Endodermal cell (in vitro differentiated cells): ENCODE measurements at places on chromosomes 13 and 19. TPM values are rescaled to one million over a fixed set of nuclear protein-coding genes. Genes with fewer than 3 reads are reported as not detected.
A peak's percentile ranks its signal among the peaks of the same experiment; 100 is the strongest.

DNA sequence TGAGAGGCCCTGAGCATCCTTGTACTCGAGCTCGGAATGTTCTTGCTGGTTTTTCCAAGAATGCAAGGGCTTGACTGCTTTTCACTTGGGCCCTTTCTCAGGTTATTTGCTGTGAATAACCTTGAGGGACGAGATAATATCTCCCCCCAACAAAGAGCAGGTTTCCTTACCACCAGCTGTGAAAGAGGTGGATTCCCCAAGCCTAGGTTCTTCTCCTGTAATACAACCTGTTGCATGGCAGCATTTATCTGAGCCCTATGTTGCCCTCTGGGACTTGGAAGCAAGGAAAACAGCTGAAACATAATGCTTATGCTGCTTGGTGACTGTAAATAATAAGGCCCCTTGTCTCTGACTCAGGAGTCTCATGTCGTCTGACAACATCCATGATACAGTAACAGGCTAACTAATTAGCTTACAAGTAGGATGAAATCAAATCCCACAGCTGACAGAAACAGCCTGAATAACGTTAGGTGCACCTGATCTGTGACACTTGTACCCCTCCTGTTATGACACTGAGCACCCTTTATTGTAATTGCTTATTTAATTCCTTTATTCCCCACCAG is 43.6 kb upstream of the RCBTB2 start:
- DNase-seq = no peak

DNA sequence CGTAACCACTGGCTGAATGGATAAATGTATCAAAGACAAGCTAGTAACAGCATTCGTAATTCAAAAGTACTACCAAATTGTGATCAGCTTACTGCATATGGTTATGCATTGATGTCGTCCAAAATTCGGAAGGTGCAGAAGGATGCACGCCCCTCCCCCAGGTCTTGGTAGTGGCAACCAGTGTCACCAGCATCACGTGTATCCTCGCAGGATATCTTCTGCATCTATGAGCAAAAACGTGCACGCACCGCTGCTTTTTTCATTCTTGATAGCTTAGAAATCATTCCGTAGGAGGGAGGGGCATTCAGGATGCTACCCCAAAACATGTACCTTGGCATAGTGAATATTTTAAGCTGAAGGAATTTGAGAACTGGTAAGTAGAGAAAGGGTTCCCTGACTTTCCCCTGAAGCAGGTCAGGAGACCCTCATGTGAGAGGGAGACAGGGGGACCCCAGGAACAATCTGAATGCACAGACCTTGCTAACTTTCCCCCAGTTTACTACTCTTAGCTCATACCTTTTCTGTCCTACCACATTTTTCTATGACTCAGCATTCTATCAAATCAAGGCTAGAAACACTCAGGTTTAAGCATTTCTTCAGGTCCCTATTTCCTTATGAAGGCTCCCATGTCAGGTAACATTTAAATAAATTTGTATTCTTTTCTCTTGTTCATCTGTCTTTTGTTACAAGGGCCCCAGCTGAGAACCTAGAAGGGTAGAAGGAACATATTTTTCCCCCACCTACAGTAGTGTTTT is 61.2 kb upstream of the TM9SF2 start:
- no peak for DNase-seq

DNA sequence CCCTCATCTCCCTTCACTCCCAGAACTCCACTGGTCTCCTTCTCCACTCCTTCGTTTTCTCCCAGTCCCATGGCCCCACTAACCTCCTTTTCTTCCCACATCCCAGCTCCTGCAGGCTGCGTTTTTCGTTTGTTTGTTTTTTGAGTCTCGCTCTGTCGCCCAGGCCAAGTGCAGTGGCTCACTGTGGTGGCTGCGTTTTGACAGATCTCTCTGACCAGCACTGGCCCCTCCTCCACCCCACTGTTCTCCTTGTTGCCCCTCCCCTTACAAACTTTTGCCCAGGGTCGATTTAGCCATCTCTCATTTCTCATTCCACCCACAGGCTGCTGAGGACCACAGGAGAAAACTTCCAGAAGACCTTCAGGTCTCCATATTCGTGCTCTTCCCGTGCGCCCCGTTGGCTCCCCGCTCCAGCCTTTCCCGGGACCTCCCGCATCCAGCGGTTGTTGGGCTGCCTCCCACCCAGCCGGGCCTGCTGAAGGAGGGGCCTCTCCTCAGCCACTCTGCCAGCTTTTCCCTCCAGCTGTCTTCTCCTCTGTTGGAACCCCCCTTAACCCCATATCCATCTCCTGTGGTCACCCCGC is 40.6 kb upstream of the GJB6 start:
- no peak for DNase-seq

GRCh38 chr13:60571571-60571970 is 174.6 kb downstream of the TDRD3 start:
- DNase-seq = no peak

DNA sequence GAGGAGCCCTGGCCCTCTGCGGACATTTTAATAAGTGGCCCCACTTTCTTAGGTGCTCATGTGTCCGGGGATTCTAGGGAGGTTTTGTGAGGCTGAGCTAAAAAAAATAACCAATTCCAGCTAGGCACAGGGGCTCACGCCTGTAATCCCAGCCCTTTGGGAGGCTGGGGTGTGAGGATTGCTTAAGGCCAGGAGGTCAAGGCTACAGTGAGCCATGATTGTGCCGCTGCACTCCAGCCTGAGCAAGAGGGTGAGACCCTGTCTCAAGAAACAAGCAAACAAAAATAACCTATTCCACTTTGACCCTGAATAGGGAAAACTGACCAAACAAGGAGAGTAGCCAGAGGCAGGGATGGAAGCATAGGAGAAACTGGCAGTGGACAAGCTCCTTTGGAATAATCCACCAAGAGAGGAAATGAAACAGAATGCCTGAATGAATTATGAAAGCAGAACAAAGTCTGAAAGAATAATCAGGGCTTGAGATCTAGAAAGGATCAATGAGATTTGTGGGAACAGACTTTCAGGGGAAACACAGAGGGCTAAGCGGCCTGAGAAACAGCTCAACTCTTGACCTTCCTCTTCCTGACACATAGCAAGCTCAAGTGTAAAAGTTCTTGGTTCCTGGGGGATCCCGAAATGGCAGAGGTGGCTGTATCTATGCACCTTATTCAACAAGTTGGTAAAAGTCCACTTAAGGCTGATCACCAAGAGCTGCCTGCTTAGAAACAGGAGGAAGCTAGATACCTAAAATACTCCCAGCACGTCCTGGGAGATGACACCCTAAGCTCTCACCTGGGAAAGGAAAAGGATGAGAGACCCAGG is 30.1 kb upstream of the FFAR2 start:
- DNase-seq = no peak

- no peak for DNase-seq
Measured at GRCh38 chr19:41621654-41622053, 5.2 kb downstream of the CEACAM4 start.

DNA sequence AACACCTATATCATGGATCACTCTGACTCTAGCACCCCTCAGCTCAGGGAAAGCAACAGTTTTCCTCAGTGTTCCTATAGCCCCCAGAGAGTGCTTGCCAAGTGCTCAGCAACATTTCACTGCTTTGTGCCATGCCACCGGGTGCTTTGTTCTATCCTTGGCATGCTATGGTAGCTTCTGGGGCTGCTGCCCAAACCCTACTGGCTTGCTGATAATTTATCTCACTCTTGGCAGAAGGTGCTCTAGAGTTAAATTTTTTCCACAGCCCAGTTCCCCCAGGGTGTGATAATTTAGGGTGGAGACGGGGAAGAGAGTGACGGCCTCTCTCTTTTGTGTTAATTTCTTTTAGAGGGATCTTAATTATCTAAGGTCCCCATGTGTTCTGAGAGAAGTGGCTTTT is 12.6 kb upstream of the CSNK1A1L start:
- DNase-seq = no peak

GRCh38 chr13:75076476-75076875 is 405.5 kb downstream of the TBC1D4 start:
- DNase-seq = no peak

GRCh38 chr13:25109341-25109740 is 13.4 kb downstream of the PABPC3 start:
- no peak for DNase-seq

- DNase-seq = peak; percentile 64
Measured at GRCh38 chr13:114142640-114143490, 10.4 kb upstream of the RASA3 start.

The RGS9BP gene
- total RNA-seq = not detected in 3 replicates

The DIAPH3 gene
- 25.2 and 25.7 TPM in 2 replicates for total RNA-seq
